ENCODE measurements at places on chromosomes 1 and 21.

- DNase-seq: no peak
Observed at GRCh38 chr1:245317217-245317616, 162.4 kb downstream of the KIF26B start.

DNA sequence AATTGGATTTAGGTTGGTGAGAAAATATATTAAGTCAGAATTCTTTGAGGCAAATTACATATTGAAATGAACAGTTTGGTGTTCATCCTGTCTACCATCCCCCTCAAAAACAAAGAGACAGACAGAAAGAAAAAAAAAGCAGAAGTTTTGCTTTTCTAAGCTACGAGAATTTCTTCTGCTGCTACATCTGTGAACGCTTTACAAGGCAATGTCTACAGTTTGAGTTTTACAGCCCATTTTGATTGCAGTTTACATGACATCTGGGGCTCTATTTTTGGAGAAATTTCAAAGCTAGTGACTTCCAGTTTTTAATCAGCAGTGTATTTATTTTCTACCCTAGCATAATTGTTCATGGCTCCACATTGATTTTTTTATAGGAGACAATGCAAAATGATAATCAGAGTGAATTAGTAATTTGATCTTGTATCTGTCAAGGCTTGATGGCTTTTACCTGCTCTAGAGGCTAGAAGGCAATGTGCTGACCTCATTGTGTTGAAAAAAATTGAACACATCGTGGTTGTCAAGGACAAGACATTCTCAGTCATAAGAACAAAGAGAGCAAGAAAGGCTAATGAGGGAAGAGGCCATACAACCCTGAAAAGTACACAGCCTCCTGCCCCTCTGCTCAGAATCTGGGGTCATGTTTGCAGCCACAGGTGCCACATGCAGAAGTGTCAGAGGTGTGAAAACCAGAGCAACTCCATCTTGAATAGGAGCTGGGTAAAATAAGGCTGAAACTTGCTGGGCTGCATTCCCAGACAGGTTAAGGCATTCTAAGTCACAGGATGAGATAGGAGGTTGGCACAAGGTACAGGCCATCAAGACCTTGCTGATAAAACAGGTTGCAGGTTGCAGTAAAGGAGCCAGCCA, 201.0 kb upstream of the CAMK1G start:
- no peak for DNase-seq

DNA sequence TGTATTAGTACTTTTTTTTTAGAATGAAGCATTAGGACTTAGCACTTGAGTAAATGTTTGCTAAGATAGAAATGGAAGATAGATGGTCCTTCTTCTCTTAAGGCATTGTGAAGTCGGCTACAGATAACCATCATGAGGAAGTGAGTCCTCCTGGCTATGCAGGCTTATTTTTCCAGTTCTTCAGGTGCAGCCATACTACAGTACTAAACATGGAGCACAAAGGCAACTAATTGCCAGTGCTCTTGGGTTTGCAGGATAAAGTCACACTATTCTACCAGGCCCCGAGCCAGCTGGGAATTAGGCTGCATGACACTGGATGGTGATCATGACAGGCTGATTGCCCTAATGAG, 197.3 kb upstream of the SGIP1 start:
- DNase-seq: no peak

GRCh38 chr21:29105218-29105617, 25.2 kb upstream of the MAP3K7CL start:
- peak; percentile 30 for DNase-seq

DNA sequence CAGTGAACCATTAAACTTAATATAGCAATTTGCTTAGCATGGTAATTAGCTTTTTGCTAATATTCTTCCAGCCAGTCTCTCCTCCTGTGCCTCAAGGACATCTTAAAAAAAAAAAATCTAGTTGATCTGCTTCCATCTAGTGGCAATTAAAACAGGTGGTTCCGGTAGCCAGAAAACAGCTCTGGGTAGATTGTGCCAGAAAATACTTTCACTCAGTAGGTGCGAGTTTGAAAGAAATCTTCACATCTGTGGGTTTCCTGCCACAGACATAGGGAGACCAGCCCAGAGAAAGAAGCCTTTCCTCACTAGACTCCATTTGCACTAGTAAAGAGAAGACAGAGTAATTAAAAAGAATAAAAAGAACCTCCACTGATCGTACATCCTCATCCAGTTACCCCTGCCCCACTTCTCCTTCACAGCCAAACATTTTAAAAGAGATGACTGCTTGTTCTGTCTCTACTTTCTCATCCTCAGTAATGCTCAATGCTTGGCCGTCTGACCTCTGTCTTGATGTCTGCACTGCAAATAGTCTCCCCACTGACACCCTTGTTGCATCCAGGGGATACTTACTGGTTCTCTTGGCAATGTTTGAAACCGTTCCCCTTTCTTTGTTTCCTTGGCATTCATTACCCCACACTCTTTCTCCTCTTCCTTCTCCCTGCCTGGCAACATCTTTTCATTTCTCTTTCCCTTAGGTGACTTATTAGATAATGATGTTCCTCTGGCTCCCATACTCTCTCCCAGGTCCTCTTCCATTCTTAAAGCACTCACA, 16.9 kb downstream of the SELL start:
- no peak for DNase-seq

DNA sequence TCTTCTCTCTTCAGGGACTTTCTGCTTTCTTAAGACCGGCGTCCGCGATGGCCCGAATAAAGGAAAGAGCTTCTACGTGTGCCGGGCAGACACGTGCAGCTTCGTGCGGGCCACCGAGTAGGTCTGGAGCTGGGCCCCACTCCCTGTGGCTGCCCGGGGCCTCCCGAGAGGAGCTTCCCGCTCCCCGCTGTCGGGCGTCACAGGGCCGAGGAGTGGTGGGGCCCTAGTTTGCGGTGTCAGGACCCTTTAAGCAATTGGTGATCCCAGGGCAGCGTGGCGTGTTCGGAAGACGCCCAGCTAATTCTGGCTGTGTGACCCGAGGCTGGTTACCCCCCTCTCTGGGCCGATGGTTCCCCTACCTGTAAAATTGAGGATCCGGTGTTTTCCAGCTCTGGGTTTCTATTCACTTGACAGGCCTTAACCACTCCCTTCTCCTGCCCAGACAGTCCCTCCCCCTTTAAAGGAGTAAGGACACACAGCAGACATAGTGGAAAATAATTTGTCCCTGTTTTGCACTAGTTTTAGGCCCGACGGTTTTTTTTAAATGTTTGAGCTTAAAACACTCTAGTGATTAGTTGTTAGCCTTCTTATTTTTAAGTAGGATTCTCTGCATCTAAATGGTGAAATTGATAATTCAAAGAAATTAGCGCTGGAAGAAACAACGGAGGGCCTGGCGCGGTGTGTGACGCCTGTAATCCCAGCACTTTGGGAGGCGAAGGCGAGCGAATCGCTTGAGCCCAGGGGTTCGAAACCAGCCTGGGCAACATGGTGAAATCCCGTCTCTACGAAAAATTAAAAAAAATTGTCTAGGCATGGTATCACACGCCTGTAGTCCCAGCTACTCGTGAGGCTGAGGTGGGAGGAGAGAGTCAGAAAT, 553 bp downstream of the TTF2 start:
- no peak for DNase-seq

DNA sequence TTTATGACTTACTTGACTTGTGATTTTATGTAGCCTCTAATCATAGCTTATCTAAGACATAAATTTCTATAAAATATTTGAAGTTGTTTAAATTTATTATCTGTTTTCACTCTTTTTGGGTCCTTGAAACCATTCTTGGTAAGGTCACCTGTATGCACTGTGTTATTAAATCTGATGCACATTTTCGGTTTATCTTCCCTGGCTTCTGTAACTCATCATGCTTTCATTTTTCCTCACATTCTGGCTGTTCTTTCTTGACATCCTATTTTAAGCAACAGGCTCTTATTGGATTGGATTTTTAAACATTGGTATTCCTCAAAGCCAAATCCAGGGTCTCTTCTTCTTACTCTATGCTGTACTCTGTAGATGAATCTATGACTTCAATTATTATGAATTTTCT, 341.6 kb downstream of the TGFB2 start:
- no peak for DNase-seq

- no peak for DNase-seq
Observed at GRCh38 chr1:16984717-16985116, 4.3 kb upstream of the MFAP2 start.

- no peak for DNase-seq
Observed at GRCh38 chr21:34817821-34818661, 149.2 kb downstream of the CLIC6 start.

- DNase-seq: no peak
Observed at GRCh38 chr1:53122961-53123413, 19.5 kb downstream of the SLC1A7 start.

DNA sequence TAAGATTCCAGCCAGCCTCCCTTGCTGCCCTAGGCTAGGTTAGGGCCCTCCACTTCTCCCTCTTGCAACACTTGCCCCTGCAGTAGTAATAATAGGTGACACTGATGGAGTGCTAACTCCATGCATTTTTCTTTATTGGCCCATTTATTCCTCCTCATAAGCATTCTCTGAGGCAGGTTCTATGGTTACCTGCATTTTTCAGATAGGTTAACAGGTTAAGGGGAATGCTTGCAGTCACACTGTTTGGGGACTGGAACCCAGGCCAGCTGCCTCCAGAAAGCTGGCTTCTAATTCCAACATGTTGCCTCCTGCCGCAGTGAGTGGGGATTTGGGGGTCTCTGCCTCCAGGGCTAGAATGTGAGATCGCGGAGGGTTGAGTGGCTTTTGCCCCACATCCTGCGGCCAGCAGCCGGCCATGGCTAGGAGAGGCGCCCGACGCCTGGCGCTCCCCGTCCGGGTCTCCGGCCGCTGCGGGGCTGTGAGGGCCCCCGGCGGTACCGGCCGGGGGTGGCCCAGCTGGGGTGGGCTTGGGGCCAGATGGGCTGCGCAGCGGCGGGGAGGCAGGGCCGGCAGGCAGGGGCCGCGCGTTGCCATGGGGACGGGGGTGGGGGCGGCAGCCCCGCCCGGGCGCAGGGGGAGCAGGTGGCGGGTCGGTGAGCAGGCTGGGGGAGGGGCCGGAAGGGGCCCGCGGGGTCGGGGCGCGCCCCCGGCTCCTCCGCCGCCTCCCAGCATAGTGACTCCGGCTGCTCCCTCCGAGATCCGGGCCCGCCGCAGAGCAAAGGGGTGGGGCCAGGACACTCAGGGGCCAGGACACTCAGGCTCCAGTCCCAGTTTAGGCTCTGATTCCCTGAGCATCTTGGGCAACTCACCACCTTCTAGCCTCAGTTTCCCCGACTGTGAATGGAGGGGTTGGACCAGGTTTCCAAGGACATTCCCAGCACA, 68.4 kb upstream of the SSBP3 start:
- DNase-seq: no peak

DNA sequence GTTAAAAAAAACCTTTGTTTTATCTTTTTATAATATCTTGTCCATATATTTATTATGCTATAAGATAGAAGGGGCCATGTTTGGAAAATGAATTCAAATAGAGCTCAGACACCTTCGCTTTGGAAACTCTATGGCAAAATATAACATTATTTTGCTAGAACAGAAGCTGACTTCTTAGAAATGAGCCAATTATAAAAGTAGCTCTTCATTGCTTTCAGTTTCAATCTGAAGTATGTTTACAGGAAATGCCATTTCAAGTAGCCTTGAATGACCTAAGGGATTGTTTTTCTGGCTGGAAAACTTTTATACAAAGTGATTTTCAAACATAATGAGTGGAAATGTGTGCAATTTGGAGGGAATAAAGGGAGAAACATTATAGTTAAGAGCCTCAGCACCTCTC, 37.8 kb upstream of the GBP5 start:
- peak; percentile 6 for DNase-seq

DNA sequence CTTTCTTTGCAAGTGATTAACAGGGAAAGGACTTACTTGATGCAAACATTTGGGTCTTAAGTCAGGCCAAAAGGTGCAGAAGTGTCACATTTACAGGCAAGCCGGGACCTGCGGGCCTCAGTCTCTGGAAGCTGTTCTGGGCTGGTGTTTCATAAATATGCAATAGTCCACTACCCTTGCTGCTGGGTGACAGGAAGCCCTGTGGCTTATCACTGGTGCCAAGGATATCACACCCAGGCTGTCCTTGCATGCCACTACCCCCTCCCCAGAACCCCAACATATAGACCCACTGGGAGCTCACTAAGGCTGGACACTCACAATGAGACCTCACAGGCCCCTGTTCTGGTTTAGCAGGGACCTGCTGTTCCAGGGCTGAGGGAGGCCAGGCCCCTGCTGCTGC, 3.4 kb upstream of the LEFTY2 start:
- no peak for DNase-seq

DNA sequence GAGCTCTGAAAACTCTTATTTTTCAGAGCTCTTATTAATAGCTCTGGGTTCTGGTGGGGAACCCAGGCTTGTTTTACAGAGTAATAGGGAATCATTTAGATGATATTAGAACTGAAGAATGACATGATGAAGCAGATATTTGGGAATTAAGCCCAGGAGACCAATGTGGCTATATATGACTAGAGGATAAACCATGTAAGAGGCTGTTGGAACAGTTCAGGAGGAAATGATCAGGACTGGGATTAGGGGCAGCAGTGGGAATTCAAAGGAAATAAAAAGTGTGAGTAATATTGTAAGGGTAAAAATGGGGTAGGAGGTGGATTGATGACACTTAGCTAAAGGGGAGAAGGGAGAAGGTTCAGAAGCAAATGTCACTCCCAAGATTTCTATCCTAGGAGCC, 58.6 kb downstream of the GIPC2 start:
- no peak for DNase-seq

DNA sequence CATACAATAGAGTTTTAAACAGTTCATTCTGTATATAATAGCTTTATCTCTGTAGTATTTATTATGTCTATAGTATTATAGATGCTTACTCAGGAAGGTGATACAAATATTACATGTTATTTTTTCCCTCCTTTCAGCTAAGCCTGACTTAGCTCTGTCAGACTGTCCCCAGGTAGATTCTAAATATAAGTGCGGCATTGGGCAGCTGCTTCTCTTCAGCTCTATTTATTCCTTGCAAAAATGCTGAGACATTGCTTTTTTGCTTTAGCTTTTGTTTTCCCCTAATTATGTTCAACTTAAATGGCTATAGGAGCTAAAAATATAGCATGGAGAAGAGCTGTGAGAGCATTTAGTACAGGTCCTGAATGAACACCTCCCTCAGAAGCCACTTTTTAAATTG, 203.2 kb upstream of the BEND5 start:
- no peak for DNase-seq

DNA sequence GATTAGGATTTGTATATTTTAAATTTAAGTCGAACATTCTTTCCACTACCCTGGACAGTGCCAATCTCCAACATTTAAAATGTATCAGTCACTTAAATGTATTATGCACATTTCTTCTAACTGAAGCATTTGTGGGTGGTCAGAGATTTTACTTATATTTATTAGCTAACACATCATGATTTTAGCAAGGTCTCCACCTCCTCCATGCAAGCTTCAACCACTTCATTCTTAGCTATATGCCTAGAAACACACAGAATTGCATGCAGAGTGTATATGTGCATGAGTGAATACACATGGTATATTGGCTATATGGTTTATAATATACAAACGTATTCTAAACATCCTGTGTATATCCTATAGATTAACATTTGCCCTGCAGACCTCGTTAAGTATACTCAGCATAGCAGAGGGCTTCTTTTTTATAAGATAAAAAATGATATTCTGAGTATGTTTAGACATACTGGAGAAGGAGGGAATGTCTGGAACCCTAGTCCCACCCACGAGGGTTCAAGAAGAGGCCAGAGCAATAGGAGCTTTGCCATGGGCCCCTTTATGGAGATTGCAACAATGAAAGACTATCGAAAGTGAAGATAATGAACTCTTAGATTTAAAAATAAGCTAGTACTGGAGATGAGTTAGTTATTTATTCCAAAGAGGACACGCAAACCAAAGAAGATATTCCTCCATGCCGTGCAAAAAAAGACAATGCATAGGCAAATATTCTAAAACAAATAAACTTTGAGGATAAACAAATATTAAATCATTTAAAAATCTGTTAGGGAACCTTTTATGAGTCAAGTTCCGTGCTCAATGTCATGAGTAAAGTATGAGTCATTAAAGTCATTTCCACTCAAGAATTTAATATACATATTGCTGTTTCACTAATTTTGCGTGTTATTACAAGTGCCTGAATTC, 480.4 kb downstream of the SIPA1L2 start:
- DNase-seq: no peak

All from SW 1271 (cell line).